ENCODE measurements at places on chromosomes 2 and 18.

DNA sequence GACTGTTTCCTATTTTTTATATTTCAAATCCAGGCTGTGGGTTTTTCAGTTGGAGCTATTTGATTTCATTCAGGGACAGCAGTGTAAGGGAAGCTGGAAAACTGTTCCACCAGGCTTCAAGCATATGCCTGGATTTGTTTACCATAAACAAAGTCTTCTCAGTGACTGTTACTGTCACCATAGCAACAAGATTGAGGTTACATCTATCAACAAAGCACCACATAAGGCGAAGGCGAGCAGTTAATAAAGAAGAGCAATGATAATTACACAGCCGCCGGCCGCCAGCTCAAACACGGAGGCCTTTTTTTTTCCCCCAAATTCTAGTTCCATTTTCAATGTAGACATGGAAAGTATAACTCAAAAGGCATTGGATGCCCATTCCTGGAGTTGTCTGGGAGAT is 553.7 kb upstream of the SYT4 start:
- no peak for DNase-seq

GRCh38 chr2:201490291-201490690 is 38.8 kb downstream of the STRADB start:
- no peak for DNase-seq

DNA sequence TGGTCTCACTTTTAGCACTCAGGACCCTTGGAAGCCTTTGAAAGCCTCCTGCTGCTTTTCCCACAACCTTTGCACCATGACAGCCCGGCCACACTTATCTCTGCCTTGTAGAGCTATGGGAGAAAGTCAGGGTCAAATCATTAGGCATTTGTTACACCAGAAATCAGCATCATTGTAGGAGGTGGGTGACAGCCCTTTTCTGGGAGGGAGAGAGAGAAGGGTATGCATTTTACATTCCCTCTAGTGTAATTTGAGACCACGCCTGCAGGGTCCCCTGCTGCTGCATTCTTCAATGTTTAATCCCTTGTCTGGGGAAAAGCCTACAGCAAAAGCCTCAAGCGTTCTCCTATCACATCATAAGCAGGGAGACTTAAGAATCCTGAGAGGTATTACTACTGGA is 766.8 kb upstream of the FAM98A start:
- DNase-seq: no peak

- no peak for DNase-seq
Observed at GRCh38 chr2:82780050-82780449, 1679.0 kb downstream of the SUCLG1 start.

- no peak for DNase-seq
Observed at GRCh38 chr2:196220671-196221070, 49.3 kb upstream of the STK17B start.

DNA sequence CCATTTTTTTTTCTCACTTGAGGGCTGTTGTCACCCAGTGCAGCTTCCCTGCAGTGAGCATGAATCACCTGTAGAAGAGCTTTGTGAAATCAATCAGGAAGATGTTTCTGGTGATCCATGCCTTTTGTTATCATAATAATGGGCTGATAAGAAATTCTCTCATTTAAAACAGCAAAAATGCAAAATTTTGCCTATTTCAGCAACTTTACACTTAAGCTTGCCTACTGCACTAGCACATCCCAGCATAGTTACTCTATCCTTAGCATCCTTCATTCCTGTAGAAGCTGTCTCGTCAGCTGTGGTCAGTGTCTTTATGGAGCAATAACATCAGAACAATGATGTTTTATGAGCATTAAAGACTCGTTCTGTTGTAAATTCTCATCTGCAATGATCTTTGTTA is 178.6 kb upstream of the ZNF804A start:
- DNase-seq: no peak

DNA sequence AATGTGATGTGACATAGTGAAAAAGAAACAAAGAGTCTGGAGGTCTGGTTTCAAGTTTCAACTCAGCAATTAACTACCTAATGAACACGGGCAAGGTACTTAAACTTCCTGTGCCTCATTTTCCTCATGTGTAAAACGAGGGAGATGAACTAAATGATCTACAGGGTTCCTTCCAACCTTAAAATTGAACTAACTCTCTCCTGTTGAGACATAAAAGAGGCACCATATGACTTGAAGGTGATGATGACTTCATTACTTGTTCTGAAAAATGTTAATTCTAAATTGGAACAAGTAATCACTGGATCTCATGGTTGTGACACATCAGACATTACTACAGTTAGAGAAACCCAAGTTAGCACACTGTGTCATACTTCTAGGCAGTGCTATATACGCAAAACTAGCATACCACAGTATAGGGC is 8.9 kb upstream of the REL start:
- no peak for DNase-seq
